ENCODE measurements at places on chromosomes 12 and 14. TPM values are rescaled to one million over a fixed set of nuclear protein-coding genes. Genes with fewer than 3 reads are reported as not detected.

Gene LRP1-AS
- total RNA-seq: not detected

Gene RPS6KA5
- 1.0 TPM for total RNA-seq

Gene PRH2
- total RNA-seq: not detected

Gene DACT1
- 55.0 TPM for total RNA-seq

Gene LIN7A
- total RNA-seq: 1.6 TPM

Gene LMNTD1
- total RNA-seq: not detected

Gene ARG2
- total RNA-seq: 8.9 TPM

Gene EPYC
- total RNA-seq: 0.39 TPM

DNA sequence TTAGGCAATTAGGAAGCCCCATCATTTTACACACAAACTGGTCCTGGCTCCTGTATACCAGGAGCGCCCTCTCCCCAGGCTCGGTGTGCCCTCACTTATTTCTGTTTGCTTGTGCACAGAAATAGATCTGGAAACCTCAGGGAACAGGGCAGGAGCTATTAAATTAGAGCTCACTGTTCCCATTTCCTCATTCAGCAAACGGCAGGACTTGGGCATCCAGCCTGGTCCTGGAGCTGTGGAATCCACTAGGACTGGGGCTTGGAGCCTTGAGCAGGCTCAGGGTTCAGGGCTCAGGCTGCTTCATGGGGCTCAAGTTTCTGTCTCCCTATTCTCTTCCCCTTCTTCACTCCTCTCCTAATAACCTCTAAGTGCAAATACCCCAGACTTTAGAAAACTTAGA, 91.3 kb downstream of the VCPKMT start:
- no peak overlapping the region for H3K4me3 ChIP-seq
- no peak overlapping the region for H3K27ac ChIP-seq
- no peaks in the 10 kb centered on the region for H3K27me3 ChIP-seq
- peaks cover 14% of the 10 kb centered on the region for H3K4me1 ChIP-seq
- H3K36me3 ChIP-seq: no peaks in the 10 kb centered on the region

- peaks cover 14% of the 10 kb centered on the region for H3K4me1 ChIP-seq
- no peaks in the 10 kb centered on the region for H3K27me3 ChIP-seq
Measured at GRCh38 chr14:57378661-57379060, 11.7 kb upstream of the NAA30 start.

DNA sequence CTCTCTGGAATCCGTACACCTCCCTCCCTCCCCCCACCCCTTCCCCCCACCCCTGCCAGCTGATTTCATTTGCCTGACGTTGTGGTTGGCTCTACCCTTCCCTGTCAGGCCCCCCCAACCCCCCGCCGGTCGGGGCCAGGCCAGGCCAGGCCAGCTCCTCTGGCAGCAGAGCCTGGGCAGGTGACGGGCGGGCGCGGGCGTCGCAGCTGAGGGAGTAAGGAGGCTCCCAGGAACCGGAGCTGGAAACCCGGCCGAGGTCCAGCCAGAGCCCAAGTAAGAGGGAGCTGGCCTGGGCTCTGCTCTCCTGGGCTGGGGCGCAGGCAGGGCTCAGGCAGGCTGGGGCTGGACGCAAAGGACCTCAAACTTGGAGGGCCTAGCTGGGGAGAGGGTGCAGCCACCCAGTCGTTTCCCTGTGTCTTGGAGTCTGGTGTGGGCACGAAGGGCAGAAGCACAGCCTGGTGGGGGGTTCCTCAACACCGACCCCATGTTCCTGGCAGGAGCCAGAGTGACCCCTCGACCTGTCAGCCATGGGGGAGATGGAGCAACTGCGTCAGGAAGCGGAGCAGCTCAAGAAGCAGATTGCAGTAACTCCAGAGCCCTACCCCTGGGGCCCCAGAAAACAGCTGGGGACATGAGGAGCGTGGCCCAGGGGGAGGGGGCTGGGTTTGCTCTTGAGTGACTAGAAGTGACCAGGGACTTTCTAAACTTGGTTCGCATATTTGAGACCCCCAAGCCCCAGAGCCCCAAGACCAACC, at the start of gene GNB3:
Gene GNB3, plus strand, starts transcription at position 165 of the 755 bp plus-strand sequence. Its CDS starts 363 bp downstream, at position 528.
- H3K27me3 ChIP-seq: no peaks in the 10 kb centered on the region
- H3K36me3 ChIP-seq: peaks cover 37% of the 10 kb centered on the region
- DNase-seq: no peak
- H3K4me3 ChIP-seq: no peak within 1 kb of the TSS
- H3K27ac ChIP-seq: no peak within 1 kb of the TSS

DNA sequence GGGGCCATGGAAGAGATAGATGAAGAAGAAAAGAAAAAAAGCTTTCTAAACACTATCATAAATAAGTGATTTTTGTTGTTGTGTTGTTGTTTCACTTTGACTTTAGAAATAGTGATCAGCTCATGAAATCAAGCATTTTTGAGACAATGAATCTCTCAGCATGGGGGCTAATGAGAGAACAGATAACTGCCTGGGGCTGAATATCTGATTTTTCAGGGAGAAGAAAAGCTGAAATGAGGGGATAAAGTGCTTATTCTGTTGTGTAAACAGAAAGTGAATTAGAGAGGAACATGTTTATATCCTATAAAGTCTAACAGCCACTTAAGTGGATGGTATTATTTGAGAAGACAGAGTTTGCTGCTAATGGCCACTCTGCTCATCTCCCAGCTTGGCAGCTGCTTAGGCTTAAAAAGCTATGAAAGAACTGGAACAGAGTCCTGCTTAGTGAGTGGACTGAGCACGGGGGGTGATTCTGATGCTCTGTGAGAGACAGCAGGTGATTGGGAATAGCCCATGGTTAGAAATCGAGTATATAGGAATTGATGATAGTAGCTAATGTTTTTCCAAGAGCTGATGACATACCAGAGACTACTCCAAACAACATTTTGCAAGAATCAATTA, 646.1 kb upstream of the TMEM132C start:
- no peak overlapping the region for H3K27ac ChIP-seq
- no peak for DNase-seq
- no peaks in the 10 kb centered on the region for H3K4me1 ChIP-seq
- H3K27me3 ChIP-seq: no peaks in the 10 kb centered on the region

DNA sequence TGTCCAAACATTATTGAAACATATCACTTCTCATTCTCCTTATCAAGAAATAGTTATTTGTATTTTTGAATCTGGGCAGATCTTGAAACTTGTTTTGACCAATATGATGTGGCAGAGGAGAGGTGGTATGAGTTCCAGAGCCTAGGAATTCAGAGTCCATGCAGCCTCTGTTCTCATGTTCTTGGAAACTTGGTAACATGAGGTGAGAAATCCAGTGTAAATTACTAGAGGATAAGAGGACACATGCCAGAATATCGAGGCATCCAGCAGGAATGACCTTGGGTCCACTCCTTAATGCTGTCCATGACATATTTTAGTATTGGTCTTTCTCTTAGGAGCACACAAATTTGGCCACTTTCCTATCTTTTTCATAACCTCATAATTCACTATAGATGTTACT, 1374.6 kb downstream of the FSCB start:
- H3K4me1 ChIP-seq: no peaks in the 10 kb centered on the region
- no peak overlapping the region for H3K4me3 ChIP-seq
- no peak for DNase-seq

DNA sequence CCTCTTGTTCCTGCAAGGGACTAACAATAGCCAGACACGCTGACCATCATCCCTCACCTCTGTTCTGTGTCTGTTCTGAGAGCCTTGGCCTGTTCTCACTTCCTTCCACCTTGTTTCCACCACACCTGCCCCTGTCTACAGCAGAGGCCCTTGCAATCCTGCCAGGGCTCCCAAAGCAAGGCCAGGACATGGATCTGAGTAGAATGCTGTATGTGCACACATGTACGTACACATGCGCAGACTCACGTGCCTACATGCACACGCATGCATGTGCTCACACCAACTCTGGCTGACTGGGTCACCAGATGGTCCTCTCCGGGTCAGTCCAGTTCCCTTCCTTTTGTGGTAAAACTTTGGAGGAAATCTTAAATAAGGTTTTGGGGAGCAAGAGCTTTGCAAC, 133.0 kb upstream of the C14orf180 start:
- no peaks in the 10 kb centered on the region for H3K4me1 ChIP-seq
- no peak overlapping the region for H3K4me3 ChIP-seq
- H3K27ac ChIP-seq: no peak overlapping the region
- H3K36me3 ChIP-seq: no peaks in the 10 kb centered on the region
- H3K27me3 ChIP-seq: no peaks in the 10 kb centered on the region

DNA sequence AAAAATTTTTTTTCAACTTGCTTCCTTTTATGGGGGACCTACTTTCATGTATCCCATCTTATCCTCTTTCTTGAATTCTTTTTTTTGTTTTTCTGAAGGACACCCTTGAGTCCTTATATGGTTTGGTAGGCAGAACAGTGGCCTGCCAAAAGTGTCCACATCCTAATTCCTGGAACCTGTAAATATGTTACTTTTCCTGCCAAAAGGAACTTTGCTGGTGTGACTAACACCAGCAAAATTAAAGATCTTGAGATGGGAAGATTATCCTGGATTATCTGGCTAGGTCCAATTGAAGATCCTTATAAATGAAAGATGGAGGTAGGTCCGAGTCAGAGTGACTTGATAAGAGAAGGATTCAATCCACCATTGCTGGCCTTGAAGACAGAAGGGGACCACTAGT, 5.3 kb downstream of the NUBPL start:
- no peaks in the 10 kb centered on the region for H3K27me3 ChIP-seq
- H3K27ac ChIP-seq: no peak overlapping the region
- H3K36me3 ChIP-seq: no peaks in the 10 kb centered on the region
- peak; percentile 22 for DNase-seq
- H3K4me3 ChIP-seq: no peak overlapping the region

- H3K27ac ChIP-seq: no peak overlapping the region
- no peaks in the 10 kb centered on the region for H3K4me1 ChIP-seq
- H3K36me3 ChIP-seq: no peaks in the 10 kb centered on the region
Measured at GRCh38 chr14:96581902-96582301, 79.7 kb downstream of the PAPOLA start.

GRCh38 chr12:126347421-126347820, 1282.2 kb downstream of the AACS start:
- H3K4me1 ChIP-seq: no peaks in the 10 kb centered on the region
- no peak overlapping the region for H3K27ac ChIP-seq
- no peak overlapping the region for H3K4me3 ChIP-seq
- H3K36me3 ChIP-seq: no peaks in the 10 kb centered on the region
- DNase-seq: no peak
